ENCODE measurements at places on chromosomes 16 and 17.

DNA sequence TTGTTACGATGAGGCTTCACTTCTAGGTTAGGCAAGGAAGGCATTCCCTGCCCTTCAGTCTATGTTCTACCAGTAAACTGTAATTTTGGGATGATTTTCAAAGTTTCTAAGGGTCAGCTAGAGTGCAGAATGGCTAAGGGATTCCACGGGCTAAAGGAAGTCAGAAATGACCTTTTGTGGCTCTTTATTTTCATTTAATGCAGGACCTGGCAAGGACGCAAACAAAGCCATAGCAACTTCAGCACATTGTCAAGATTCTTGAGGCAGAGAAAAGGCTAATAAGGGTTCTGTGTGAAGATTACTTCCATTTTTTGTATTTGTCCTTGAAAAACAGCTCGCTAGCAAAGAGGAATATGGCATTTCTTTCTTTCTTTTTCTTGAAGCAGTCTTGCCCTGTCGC is 76.6 kb downstream of the STX8 start:
- no peak for DNase-seq

DNA sequence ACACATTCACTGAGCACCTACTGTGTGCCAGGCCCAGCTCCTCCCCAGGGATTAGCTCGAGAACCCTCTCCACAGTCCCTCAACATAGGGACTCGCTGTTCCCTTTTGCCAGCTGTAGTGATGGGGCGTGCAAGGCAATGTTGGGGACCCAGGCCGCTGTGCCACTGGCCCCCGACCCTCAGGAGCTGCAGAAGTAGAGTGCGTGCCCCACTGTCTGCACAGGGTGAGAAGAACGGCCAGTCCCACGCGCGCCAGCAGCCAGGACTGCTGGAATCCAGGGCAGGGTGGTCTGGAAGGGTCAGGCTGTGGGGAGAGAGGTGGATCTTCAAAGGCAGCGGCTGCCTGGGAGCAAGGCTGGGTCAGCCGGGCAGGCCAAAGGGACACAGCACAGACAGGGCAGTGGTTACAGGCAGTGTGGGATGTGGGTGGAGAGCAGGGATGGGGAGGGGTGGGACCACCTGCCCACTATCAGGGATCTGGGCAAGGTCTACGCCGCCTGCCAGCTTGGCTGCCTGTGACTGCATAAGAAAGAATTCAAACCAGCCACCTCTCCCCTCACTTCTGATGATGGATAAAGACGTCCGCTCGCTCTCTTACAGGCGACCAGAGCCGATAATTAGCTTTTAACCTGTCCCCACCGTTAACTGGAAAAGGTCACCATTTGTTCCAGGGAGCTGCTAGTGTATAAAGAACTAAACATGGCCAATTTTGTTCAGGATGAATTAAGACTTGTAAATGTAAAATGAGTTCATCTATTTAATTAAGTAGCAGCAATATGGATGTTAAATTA is 86.7 kb upstream of the GSE1 start:
- DNase-seq, result no peak

GRCh38 chr17:14329900-14330491 is 29.1 kb downstream of the HS3ST3B1 start:
- no peak for DNase-seq

DNA sequence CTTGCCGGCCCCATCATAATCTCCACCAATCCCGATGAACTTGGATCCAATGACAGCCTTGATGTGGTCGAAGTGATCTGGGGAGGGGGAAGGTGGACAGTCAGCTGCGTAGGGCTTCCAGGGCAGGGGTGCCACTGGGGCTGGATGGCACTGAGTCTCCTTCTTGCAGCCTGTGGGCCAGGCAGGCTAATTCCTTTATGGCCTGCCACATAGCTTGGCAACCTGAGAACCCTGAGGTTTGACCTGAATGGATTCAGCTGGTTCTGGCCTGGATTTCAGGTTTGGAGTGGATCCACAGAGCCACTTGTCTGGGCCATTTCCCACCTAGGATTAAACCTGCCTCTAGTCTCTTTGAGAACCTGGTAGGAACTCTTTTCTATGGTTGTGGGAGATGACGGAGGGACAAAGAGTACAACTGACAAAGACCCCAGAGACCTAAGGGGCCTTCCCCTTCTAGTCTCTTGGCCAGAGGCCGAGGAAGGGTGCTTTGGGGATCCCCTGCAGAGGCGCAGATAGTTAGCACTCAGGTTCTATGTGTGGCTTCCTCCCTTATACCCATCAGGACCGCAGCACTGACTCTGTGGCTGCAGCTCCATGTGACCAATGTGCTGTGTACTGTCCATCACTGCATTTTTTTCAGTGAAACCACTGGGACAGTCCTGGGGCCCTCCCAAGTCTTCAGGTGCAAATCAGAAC is 9.2 kb upstream of the DPEP3 start:
- DNase-seq, result no peak

Data from adrenal gland (tissue), 19 donors.